ENCODE measurements at places on chromosomes 16 and 17.

DNA sequence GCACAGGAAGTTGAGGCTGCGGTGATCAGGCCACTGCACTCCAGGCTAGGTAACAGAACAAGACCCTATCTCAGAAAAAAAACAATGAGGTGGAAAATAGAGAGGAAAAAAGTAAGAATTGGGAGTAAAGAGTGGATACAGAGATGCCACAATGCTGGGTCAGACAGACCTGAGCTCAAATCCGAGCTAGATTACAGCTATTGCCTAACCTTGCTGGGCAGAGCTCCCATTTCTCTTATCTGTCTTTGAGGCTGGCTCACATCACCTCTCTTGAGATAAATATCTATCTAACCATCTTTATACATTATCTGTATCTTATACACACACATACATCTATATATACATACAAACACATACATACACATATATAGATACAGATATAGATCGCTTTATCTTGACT lies 59.0 kb downstream of the ACSM2B start:
- no peak for DNase-seq

GRCh38 chr17:7480089-7480384 lies 606 bp upstream of the ZBTB4 start:
- no peak for DNase-seq

GRCh38 chr17:60604686-60605334 lies 4.8 kb downstream of the PPM1D start:
- no peak for DNase-seq

GRCh38 chr16:73543970-73544599 lies 496.2 kb upstream of the ZFHX3 start:
- DNase-seq = no peak

DNA sequence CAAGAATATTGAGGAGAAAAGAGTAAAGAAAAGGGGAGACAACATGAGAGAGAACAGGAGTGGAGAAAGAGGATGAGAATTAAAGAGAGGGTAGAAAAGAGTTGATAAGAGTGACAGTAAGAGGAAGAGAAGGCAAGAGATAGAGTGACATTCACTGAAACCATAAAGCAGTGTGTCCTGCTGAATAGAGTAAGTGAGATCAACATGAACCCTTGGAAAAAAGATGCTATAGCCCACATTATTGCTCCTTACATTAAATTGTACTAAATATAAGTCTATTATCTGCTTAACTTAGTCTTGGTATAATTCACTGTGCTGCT lies 489.5 kb downstream of the SHISA9 start:
- no peak for DNase-seq

GRCh38 chr17:13698832-13699231 lies 97.1 kb upstream of the HS3ST3A1 start:
- DNase-seq = no peak

DNA sequence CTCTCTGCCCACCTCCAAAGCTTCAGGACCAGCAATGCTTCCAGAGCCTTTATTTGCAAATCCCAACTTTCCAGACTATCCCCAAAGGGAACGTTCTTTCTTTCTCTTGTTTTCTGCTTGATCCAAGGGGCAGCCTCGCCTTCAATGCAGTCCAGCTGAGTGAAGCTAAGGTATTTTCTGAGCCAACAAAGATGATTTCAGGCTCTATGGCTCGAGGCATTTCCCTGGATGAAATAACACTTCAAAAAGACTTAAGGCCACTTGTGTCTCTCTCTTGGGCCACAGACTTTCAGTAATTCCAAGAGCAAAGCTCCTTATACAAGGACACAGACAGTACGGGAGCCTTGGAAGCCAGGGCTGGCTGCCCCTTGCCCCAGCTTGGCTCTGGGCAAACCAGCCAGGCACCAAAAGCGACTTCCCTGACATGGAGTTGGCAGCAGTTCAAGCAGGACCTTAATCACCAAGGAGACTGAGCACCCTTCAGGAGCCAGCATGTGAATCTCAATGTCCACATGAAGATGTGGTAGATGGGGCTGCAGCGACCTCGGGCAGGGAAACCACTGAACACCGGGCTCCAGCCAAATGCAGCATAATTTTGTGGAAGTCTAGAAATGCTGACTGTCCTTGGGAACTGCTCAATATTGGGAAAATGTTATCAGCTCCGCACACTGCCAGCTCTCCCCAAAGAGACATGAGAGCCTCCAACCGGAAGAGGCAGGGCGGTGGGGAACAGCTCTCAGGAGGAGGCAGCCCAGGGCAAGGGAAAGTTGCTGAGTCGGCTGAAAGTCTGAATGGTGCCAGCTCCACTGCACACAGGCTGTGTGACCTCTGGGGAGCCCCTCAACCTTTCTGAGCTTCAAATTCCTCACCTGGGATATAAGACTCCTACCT lies 39.0 kb downstream of the TK2 start:
- DNase-seq = no peak
